ENCODE measurements at places on chromosomes 1 and 21.

DNA sequence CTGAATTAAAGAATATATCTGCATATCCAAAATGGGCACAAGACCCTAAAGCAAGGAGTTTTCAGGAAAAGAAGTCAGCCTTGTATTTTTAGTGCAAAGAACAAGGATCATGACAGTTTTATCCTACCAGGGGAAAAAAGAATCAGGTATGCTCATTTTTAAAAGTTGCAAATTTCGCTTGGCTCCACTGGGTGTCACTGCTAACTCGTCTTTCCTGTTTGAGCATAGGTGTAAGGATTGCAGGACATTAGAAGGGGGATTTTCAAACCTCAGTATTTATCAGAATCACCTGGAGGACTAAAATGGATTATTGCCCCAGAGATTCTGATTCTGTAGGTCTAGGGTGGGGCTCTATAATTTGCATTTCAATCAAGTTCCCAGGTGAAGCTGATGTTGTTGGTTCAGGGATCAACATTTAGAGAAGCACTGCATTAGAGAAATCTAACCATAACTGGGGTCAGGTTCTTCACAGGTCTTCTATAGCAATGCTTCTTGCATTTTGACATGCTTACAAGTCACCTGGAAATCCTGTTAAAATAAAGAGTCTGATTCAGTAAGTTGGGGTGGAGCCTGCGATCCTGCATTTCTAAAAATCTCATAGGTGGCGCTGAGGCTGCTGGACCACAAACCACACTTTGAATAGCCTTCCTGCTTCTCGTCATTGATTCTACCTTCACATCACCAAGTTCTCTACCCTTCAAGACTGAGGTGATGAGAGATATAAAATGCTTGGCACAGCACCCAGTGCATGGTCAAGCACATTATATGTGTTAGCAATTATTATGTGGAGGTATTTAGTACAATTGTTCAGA is 39.6 kb downstream of the NUF2 start:
- peak; percentile 9 for DNase-seq

DNA sequence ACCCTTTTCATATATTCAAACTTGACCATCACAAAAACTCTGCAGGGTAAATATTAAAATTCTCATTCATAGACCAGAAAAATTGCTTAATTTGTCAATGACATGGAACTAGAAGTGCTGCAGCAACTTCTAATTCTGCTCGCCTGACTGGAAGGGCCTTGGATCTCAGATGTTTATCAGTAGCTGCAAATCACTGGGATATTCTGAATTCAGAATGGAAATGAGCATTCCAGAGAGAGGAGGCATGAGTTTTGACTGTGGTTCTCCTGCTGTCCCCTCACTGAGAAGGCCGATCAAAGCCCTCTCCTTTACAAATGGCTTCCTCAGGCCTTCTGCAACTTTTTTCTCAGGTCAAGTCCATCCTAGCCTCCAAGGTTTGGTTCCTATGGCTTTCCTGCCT is 171.3 kb upstream of the FAM78B start:
- no peak for DNase-seq

DNA sequence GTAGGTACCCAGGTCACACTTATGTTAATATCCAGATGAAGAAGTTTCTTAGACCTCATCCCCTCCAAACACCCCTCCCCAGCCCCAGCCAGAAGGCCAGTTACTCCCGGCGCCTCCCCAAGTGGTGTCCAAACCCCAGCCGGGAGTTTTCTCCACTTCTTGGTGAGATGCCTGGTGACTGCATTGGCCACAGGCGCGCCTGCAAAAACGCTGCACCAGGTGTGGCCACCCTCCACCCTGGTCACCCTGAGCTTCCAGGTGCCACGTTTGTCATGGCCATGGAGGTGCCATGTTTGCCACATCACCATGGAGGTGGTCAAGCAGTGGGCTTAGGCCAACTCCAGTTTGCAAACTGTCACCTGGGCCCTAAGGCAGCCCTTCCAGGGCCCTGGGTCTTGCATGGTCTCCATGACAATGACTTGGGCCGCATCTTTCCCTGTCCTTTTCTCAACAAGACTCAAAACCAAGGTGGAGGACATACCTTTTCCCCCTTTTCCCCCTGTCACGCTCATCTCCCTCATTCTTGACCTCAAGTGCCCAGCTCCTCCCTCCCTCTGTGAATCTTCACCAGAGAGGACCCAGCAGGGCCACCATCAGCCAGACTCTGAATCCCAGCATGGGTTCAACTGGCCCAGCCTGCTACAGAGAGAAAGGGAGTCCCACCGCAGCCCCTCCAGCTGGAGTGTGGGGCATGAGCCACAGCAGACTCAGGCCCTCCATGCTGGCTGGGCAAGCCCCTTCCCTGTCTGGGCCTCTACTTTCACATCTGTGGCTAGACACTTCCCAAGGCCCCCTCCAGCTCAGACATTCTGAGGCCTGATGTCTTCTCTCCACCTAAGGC is 125.9 kb upstream of the ZBTB40 start:
- DNase-seq: no peak

DNA sequence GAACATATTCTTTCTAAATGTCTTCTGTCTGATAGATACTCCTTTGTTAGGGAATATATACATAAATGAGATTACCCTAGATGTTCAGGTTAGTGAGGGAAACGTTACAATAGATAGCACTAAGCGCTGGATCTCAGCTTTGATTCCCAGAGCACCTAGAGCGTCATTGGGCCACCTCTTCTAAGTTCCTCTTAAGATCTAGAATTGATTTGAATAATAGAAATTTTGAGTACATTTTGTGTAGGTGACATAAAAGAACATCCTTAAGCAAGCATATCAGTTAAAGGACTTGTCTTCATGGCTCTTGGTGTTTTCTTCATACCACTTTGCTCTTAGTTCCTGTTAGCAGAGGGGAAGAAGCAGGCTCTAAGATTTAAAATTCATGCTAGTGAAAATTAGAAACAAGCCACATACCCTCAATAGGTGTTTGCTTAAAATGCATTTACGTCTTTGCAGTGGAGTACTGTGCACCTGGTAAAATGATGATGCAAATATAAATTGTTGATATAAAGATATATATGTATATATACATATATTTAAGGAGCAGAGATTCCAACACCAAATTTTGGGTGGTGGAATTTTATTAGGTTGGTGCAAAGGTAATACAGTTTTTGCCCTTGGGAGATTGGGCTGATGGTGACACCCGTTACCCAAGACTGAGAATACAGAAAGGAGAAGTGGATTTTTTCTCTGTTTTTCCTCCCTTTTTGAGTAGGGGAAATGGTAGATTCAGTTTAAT is 47.1 kb downstream of the DYRK1A start:
- DNase-seq: no peak

- DNase-seq: no peak
Observed at GRCh38 chr21:32256251-32256650, 22.6 kb downstream of the MIS18A start.

DNA sequence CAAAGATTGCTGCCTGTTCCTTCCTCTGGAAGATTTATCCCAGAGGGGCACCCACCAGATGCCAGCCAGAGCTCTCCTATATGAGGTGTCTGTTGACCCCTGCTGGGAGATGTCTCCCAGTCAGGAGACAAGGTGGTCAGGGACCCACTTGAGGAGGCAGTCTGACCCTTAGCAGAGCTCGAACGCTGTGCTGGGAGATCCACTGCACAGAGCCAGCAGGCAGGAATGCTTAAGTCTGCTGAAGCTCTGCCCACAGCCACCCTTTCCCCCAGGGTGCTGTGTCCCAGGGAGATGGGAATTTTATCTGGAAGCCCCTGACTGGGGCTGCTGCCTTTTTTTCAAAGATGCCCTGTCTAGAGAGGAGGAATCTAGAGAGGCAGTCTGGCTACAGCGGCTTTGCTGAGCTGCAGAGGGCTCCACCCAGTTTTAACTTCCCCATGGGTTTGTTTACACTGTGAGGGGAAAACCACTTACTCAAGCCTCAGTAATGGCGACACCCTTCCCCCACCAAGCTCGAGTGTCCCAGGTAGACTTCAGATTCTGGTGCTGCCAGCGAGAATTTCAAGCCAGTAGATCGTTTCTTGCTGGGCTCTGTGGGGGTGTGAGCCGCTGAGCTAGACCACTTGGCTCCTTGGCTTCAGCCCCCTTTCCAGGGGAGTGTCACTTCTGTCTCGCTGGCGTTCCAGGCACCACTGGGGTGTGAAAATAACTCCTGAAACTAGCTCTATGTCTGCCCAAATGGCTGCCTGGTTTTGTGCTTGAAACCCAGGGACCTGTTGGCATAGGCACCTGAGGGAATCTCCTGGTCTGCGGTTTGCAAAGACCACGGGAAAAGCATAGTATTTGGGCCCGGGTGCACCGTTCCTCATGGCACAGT is 51.1 kb upstream of the PDC start:
- DNase-seq: no peak

GRCh38 chr1:93980320-93981273 is 71.4 kb upstream of the GCLM start:
- DNase-seq: peak; percentile 29

DNA sequence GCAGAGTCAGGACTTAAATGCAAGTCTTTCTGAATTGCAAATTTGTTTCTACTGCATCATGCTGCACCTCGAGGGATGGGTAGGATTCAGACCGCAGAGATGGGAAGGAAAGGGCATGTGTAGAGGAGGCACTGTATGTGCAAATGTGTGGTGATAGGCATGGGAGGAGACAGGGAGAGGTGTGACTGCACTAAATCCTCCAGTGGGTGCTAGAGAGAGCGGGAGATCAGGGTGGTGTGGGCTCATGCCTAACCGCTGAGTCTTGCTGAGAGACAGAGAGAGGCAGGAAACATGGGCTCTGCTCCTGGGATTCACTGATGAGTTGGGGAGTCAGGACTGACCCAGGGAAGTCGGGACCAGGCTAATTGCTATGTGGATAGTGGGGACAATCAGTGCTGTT is 61.1 kb downstream of the PTPRU start:
- no peak for DNase-seq

- no peak for DNase-seq
Observed at GRCh38 chr1:40853113-40853884, 8.9 kb downstream of the CITED4 start.

- DNase-seq: no peak
Observed at GRCh38 chr21:45410151-45410864, 5.3 kb downstream of the COL18A1 start.

DNA sequence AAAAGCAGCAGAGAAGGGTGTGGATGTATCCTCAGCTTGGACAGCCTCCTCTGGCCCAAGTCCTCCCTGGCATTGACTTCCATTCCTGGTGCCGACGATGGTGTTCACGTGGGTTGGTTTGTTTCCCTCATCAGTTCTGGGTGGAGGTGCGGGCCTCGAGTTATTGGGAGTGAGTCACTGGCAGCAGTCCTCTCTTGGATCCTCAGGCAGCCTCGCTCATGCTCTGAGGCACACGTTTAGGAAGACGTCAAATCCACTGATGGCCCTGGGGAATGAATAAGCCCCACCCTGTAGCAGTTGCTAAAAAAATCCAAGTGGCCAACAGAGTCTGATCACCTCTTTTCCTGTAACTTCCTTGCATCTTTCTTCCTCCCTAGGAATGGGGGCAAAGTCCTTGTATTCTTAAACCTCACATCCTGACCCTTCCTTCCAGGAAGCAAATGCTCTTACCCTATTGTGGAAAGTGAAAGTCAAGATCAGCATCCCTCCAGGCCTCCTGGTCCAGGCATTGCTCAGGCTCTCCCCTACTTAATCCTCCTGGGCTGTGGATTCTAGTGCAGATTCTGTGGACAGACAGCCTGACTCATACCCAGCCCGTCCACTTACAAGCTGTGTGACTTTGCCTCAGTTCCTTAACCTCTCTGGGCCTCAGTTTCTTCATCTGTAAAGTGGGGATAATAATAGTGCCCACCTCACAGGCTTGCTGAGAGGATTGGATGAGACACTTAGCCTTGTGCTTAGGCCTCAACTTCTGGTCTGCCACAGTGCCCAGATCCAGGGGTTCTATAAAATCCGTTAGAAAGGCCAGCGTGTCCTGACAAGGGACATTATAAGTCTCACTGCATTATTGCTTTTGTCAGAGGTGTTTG is 111.1 kb downstream of the TLR5 start:
- no peak for DNase-seq

DNA sequence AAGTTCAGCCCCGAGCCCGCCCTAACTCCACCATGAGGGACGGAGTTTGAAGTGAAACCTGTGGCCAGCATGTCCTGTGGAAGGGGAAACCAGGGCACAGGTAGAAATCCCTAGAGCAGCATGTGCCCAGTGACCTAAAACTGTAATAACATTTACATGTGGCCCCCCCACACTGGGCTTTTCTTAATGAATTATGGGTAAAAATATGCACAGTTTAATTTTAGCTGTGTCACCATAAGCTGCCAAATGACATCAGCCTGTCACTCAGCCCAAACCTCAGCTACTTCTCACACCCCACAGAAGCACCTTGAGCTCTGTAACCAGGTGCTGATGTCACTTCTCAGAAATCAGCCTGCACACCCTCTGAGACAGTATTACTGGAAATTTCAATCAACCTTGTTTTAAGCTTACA is 50.0 kb upstream of the SLC19A1 start:
- peak; percentile 63 for DNase-seq

DNA sequence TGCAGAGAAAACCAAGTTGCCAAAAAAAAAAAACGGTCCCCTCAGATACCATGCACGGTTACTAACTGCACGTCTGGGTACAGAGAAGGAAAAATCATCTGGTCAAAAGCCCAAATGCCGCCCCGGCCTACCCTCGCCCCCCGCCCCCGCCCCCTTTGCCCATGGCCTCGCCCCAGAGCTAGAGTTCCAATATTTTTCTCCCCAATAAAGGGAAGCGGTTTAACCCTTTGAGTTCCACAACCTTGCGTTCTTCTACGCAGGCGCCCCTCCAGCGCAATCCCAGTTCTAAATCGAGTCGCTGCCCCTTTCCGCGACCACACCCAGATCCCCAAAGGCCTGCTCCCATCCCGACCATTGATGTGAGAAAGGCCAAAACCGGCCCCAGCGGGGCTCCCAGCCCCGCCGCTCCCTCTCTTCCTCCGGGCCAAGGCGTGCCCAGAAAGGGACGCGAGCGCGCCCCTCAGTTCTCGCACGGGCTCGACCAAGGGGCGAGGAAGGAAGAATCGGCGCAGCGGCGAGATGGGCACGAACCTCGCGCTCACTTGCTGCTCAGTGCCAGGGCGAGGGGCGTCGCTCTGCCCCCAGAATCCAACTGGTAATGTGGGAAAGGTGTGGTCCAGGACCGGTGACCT is 797 bp downstream of the WDR47 start:
- no peak for DNase-seq

- peak; percentile 49 for DNase-seq
Observed at GRCh38 chr1:100868364-100868995, 26.2 kb downstream of the EXTL2 start.

DNA sequence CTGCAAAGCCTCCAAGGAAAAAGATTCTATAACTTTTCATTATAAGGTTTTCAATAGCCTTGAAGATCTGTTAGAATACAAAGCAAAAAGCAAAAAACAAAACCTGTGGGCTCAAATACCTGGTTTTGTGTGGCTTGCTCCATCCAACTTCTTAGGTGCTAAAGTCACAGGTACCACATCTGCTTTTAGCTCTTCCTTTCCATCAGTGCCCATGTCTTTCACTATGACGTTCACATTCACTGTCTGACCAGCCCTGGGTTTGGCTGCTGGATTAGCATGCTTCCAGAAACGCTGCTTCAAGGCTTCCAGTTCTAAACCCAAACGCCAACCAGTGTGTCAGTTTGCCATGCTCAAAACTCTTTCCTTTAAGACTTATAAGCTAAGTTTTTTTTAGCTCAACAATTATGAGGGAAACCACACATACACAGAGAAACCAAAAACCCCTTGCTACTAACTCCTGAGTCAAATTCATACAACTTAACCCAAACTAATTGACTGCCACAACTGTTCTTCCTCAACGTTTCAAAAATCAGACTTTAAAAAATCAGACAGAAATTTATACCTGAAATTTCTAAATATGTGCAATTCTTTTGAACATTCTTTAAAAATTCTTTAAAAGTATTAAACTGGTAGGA is 16.0 kb downstream of the CLSPN start:
- no peak for DNase-seq

All from Jurkat, Clone E6-1 (cell line).